ENCODE measurements at places on chromosomes 16 and 17.

- DNase-seq, result no peak
Measured at GRCh38 chr16:23182679-23183542, at the start of gene SCNN1G. SCNN1G (plus strand) TSS chr16:23182745; CDS start chr16:23186272, 3,527 bp downstream.

DNA sequence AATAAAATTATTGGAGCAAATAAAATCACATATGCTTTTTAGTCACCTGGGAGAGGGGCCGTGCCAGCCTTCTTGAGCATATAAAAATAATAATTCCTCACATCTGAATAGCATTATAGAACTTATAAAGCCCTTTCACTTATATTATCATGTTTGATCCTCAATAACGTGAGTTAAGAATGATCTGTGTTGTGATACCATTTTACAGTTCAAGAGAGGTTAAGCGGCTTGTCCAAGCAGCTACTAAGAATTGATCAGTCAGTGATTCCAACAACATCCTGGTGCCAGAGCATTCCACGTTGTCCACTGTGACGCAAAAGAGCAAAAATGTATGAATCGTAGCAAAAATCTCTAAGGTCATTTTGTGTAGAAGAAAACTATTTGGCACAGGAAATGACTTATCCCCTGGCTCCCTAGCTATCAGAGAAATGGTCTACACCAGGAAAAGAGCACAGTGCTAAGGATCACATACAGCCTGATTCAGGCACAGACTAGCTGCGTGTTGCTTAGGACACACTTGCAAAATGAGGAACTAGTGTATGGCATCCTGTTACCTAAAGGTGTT, 33.0 kb downstream of the ANKFN1 start:
- no peak for DNase-seq

- DNase-seq, result no peak
Measured at GRCh38 chr17:78771758-78772382, 10.2 kb downstream of the CYTH1 start.

GRCh38 chr17:41001795-41002194, 2.1 kb upstream of the KRTAP3-2 start:
- DNase-seq, result no peak

DNA sequence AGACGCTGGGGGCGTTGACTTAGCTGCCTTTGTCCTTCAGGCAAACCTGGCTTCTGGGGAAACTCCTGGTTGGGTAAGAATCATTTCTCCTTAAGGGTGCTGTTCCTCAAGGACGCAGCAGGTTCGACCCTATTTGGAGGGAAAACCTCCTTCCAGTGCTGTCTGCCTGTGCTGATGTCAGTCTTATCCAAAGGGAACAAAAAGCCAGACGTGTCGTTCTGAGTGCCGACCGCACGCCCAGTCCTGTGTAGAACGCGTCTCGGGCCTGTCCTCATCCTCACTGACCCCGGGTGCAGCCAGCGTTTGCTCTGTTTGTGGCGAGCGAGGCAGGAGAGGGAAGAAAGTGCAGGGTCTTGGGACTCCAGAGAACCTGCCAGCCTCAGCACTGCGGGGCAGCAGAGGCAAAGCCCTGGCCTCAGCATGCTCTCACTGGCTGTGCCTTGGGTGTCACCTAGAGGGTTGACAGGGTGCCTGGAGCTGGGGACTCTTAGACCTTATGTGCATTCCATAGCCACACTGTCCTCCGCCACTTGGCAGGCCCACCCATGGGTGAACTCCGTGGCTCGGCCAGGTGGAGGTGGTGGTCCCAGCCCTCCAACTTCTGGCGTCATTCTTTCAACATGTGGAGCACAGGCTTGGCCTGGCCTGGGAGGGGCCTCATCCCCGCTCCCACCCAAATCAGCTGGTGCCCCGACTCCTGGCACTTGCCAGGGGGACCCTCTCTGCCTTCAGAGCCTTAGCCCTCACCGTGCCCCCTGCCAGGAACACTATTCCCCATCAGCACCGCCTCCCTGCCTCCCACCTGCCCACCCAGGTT, 6.0 kb downstream of the SNN start:
- no peak for DNase-seq

GRCh38 chr16:17926461-17926860, 410.1 kb downstream of the NPIPA8 start:
- no peak for DNase-seq

GRCh38 chr17:81713556-81714411, 1.7 kb downstream of the SLC25A10 start:
- DNase-seq, result no peak

DNA sequence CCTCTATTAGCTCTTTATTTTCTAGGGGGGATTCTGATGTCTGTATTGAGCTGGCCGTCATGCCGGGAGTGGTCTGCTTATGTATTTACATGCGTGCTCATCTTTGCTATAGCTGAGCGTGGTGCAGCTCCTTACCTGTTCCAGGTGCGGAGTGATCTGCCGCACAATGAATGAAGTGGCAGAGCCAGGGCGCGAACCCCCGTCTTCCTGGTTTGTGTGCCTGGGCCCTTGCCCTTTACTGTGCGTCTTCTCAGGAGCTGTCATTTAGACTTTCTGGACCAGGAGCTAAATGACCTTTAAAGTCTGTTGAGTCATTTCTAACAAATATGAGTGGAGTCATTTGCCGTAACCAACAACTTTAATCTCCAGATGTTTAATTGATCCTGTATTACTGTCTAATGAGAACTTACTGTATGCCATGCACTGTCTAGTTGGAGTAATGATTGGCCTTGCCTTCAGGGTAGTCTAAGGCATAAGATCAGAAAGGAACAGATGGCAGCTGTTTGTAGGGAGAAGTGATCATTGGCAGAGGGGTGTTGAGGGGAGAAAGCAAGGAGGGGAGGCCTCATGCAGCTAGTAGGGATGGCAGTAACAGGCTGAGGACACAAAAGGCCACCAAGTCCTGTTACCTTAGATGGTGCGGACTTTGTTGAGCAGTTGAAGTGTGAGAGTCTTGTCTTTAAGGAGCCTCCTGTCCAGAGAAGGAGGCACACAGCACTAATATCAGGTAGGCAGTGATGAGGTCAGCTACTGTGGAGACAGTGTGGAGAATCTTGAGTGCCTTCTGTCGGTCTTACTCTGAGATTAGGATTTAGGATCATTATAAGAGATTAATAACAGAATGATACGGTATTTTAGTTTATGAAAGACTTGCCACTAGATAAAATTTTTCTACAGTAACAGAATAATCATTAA, 53.9 kb downstream of the USP10 start:
- DNase-seq, result no peak

GRCh38 chr17:74555427-74555940, 9.6 kb upstream of the CD300C start:
- no peak for DNase-seq

DNA sequence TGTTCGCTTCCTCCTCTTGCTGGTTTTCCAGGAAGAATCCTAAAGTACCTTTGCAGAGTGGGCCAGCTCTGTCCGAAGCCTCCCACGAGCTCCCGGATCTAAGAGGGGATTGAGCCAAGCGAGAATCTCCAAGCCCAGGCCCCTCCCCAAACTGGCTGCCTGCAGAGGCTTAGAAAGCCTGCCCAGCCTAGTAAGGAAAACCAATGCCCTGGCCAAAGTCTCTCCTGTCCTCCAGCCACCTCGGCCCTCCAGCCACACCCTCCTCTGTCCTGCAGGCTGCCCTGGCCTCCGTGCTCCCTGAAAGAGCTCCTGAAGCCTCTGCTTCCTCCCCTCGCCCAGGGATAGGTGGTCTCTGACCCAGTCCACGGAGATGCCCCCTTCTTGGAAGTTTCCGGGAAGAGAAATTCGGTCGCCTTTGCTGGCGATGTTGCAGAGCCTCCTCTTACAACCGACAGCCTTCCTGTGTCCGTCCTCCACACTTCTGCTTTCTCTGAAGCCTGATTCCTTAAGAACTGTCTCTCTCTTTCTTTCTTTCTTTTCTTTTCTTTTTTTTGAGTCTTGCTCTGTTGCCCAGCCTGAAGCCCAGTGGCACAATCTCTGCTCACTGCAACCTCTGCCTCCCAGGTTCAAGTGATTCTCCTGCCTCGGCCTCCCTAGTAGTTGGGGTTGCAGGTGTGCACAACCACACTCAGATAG, 54.9 kb upstream of the TOB1 start:
- no peak for DNase-seq

GRCh38 chr17:1150863-1151600, 28.7 kb downstream of the ABR start:
- DNase-seq, result no peak

DNA sequence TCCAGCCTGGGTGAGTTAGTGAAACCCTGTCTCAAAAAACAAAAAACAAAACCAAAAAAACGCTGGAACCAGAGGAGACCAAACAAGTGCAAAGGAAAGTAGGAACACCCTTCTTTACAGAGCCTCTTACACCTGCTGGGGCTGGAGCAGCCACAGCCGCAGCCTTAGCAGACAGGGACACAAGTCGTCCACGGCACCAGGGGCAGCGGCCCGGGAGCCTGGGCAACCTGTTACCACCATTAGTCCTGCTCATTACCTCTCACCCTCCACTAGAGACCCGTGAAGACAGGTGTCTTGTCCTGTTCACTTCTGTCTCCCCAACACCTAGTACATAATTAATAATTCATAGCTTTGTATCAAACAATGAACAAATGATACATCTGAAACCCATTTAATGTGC, 83.6 kb downstream of the C16orf78 start:
- DNase-seq, result no peak

DNA sequence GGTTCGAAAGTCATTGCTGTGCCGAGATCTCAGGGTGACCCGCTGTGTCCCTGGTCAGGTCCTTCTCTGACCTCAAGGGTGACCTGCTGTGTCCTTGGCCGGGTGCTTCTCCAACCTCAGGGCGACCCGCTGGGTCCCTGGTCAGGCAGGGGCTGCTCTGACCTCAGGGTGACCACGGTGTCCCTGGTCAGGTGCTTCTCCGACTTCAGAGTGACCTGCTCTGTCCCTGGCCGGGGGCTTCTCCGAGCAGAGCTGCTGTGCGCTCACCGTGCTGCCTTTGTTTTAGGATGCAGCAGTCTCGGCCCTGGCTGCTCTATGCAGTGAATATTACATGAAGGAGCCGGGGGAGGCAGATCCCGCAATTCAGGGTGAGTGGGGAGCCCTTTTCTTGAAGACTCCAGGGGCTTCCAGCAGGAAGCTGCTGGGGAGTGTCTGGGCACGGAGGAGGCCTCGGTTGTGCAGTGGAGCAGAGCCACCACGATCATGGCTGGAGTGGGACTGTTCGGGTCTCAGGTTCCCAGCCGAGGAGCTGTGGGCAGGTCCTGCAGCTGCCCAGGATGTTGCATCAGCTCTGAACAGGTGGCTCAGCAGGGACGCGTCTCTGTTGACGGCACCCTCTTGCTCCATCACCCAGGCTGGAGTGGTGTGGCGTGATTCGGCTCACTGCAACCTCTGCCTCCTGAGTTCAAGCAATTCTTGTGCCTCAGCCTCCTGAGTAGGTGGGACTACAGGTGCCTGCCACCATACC, 83.7 kb upstream of the ZNF750 start:
- no peak for DNase-seq

- no peak for DNase-seq
Measured at GRCh38 chr17:72618001-72618509, 474.4 kb downstream of the SLC39A11 start.

DNA sequence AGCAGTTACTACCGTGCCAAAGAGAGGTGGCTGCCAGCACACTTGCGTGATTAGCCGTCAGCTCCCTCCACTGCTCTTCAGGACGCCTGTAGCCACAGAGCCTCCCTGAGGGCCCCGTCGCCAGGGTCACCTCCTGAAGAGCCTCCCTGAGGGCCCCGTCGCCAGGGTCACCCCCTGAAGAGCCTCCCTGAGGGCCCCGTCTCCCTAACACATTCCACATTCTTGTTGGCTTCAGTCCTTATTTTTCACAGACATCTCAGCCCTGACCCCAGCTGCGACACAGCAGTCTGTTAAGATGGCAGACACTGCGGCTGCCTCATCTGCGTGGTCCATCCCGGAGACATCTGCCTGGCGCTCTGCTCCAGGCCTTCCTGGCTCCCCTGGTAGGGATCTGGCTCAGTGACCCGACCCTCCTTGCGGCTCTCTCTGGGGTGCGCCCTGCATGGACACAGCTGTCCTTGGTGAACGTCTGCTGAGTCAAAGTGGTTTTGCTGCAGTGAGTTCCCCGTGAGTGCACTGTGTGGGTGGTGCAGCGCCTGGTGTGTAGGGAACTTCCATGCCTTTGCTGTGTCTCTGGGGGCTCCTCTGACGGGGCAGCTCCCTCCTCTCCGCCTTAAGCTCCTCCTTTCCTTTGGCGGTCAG, 11.4 kb downstream of the ACSF3 start:
- DNase-seq, result no peak

DNA sequence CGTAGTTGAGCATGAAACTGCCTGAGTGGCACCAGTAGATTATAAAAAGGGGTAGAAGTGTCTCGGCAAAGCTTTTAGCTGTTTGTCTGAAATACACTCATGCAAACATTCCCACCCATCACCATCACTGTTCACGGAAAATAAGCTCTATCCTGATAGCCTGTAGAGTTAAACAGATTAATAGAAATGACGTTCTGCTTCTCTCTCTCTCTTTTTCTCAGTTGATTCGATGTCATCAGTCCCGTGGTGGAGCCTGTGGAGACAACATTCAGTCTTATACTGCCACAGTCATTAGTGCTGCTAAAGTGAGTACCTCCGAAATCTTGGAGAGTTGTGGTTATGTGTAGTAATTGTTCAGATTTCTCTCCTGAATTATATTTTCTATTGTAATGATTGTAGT, 224.7 kb downstream of the BCAS3 start:
- DNase-seq, result no peak

DNA sequence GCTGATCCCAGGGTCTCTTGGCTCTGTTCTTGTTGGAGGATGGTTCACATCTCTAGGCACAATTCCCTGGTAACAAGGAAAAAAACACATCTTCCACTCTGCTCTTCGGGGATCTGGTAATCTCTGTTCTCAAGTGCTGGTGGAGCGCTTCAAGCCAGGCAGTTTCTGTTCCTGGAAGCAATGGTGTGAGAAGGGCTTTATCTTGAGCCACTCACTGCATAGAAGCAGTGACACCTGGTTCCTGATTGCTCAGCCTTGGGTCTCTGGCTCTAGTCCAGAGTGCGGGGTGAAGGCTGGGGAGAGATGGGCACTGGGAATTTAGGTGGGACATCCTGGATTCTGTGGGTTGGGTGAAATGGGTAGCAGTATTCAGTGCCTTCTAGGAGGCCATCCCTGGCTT, 14.1 kb downstream of the AKAP1 start:
- DNase-seq, result no peak

GRCh38 chr17:43816336-43817320, 16.3 kb downstream of the MPP3 start:
- DNase-seq, result no peak

GRCh38 chr17:19542247-19542646, 8.6 kb downstream of the SLC47A1 start:
- DNase-seq, result no peak

- peak; percentile 16 for DNase-seq
Measured at GRCh38 chr17:42111871-42112551, 503 bp downstream of the DHX58 start.

Measured in activated T-cell treated with anti-CD3 and anti-CD28 coated beads for 24 hours (primary cell).